GM12891 (cell line): ENCODE measurements at places on chromosomes 2 and 18.

- DNase-seq: no peak
Measured at GRCh38 chr18:45349467-45349866, 265.8 kb upstream of the SLC14A2 start.

DNA sequence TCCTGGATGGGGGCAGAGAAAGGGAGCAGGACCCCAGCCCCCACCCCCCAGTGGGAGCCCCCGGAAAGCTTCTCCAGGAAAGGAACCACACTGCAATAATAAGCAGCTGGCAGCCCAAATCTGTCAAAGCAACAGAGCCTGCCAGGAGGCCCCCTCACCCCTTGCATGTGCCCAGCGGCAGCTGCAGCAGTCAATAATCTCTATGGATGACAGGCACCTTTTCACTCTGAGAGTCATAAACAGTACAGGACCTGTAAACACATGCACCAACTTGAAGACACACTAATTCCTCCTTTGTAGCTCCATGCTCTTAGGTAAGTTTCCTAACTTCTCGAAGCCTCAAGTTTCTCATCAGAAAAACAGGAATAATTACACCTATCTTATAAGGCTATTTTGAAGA lies 26.2 kb upstream of the KDM3A start:
- no peak for DNase-seq

GRCh38 chr2:122156176-122156890 lies 400.9 kb downstream of the TSN start:
- no peak for DNase-seq

GRCh38 chr2:176125772-176126054 lies 3.2 kb downstream of the HOXD9 start:
- no peak for DNase-seq

- no peak for DNase-seq
Measured at GRCh38 chr2:180442860-180443644, 436.0 kb upstream of the CWC22 start.

DNA sequence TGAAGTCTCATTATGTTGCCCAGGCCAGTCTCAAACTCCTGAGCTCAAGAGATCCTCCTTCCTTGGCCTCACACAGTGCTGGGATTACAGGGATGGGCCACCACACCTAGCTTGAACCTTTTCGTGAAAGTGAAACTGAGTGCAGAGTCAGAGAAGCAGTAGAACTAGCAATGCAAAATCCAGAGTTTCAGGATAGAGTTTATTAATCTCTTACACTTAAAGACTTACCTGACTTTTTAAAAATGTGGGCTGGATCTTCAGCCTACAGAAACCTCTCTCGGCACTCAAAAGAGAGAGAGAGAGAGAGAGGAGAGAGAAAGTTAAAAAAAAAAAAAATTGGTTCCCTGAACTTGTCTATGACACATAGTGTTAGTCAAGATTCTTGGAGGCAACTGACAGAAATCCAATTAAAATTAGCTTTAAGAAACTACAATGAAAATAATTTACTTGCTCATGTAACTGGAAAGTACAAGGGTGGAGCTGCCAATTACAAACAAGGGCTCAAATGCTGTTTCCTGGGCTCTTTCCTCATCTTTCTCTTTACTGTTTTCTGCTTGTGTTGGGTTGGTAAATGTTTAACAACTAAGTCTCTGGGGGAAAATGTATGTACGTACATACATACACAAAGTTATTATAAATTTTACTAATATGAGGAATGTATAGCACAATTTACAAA lies 98.1 kb upstream of the CERS6 start:
- DNase-seq: no peak

GRCh38 chr2:145644820-145645302 lies 1124.9 kb upstream of the ZEB2 start:
- DNase-seq: peak; percentile 0

- DNase-seq: no peak
Measured at GRCh38 chr2:234958311-234958710, 6.5 kb downstream of the SH3BP4 start.

DNA sequence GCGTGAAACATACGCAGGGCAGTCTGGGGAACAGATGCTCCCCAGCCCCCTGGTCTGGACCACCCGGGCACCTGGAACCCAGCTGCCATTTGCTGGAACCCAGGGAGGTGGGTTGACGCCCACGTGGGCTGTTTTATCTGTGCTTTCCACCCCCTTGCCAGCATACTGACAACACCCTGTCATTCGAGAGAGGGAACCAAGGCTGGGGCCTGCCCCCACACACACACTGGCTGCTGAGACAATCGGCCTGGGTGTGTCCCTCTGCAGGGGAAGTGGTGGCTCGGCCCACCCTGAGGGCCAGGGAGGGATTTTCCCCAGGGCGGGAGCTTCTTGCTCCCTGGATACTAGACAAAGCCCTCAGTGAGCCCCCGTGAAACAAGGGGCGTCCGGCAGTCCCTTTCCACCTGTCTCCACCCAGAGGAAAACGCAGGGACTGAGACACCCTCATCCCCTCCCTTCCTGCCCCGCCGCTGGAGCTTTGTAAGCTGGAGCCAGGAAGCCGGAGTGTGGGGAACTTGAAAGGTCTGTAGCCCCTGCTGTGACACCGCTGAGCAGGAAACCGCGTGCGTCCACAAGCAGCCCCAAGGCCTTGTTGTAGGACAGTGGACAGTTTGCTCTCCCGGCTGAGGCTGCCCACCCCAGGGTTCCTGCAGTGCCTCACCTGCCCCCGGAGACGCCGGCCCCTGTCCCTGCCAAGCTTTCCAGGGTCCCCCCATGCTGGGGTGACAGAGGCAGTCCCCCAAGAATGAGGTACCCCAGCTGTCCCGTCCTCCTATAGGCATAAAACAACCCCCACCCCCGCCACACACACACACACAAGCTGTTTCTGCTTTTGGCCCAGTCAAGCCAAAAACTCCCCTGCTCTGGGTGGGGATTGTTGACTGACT lies 14.1 kb upstream of the KLF11 start:
- peak; percentile 66 for DNase-seq

- no peak for DNase-seq
Measured at GRCh38 chr2:127097471-127097765, 9.5 kb downstream of the BIN1 start.

GRCh38 chr2:40213619-40214018 lies 238.3 kb downstream of the SLC8A1 start:
- DNase-seq: no peak

DNA sequence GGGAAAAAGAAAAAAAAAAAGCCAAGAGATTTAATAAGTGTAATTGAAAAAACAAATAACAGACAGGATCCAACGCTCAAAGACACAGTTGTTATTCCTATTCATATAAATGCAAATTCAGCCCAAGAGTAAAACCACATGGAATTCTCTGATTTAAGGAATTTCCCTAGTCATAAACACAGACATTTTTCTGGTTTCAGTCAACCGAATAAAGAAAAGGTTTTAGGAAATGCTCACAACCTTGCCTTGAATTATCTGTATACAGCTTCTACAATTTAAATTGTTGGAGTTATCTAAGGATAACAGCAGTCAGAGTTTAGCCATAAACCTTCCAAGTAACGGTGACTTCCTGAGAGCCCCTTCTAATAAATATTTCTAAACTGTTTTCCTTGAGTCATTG lies 122.7 kb downstream of the VWC2L start:
- DNase-seq: no peak

DNA sequence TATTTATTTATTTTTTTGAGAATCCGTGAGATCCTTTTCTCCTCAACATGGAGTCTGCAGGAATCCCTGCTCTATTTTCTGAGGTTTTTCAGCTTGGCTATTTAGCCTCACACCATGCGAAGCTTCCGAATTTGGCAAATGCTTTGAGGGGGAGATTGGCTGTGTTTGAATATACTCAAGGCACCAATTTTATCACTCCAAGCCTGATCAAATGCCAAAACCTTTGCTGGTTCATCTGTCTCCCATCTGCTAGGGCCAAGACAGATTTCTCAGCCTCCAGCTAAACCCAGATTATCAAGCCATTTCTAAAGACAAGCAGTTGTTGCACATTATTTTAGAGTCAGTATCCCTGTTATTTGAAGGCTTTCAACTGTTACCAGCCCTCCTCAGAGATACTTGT lies 295.7 kb downstream of the XIRP2 start:
- DNase-seq: no peak

DNA sequence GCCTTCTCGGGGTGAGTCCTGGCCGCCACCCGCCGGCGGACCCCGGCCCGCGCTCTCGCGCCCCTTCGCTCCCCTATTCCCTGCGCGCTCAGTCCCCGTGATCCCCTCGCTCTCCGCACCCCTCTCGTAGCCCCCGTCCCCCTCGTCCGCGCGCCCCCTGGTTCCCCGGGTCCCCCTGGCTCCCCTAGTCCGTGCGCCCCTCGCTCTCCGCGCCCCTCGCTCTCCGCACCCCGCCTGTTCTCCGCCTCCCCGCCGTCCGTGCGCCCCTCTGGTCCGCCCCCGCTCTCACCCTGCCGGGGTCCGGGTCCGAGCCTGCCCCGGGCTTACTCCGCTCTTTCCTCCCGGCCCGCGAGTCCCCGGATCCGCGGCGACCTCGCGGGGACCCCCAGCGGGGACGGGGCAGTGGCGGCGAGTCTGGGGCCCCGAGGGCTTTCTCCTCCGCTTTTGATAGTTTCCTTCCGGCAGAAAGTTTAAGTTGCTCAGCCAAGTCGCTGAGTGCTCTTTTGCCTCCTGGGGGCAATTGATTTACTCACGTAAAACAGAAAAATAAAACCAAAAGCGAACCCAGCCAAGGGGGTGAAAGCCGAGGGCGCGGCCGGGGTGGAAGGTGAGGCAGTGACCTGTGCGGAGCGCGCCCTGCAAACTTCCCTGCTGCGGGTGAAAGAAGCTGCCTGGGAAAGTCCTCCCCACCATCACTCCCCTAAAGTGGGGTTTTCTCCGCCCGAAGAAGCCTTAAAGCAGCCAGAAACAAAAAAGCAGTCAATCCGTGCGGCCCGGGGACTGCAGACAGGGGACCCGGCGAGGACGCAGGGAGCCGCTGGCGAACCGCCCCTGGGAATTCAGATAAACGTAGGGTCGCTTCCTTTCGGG lies 568 bp downstream of the RAB31 start:
- no peak for DNase-seq

- no peak for DNase-seq
Measured at GRCh38 chr2:48258481-48259149, 271.3 kb upstream of the STON1 start.

GRCh38 chr2:200086911-200087310 lies 131.5 kb downstream of the MAIP1 start:
- no peak for DNase-seq

- DNase-seq: no peak
Measured at GRCh38 chr2:66447677-66448076, 12.8 kb downstream of the MEIS1 start.

- DNase-seq: no peak
Measured at GRCh38 chr18:3624546-3624934, 174.6 kb downstream of the TGIF1 start.

- DNase-seq: no peak
Measured at GRCh38 chr18:36680042-36680441, 148.8 kb downstream of the TPGS2 start.

- DNase-seq: no peak
Measured at GRCh38 chr18:39764873-39765272, 2190.2 kb upstream of the PIK3C3 start.

DNA sequence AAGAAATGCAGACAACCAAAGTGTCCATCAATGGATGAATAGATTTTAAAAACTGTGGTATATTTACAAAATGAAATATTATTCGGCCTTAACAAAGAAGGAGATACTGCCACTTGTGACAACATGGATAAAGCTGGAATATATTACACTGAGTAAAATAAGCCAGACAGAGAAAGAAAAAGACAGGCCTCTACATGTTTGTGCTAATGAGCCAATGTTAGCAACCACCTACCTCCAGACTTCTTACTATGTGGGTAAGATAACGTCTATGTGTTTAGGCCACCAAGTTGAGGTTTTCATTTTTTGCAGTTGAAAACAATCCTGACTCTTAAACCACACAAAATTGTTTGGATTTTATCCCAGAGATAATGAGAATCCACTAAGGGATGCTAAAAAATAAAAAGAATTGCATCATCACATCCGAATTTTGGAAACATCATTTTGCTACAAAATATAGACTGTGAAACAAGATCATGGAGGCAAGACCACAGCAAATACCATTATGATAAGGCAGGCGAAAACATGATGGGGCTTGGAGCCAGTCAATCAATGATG lies 47.0 kb downstream of the EVA1A start:
- DNase-seq: no peak

- no peak for DNase-seq
Measured at GRCh38 chr2:9556121-9556743, 602 bp upstream of the ADAM17 start.

DNA sequence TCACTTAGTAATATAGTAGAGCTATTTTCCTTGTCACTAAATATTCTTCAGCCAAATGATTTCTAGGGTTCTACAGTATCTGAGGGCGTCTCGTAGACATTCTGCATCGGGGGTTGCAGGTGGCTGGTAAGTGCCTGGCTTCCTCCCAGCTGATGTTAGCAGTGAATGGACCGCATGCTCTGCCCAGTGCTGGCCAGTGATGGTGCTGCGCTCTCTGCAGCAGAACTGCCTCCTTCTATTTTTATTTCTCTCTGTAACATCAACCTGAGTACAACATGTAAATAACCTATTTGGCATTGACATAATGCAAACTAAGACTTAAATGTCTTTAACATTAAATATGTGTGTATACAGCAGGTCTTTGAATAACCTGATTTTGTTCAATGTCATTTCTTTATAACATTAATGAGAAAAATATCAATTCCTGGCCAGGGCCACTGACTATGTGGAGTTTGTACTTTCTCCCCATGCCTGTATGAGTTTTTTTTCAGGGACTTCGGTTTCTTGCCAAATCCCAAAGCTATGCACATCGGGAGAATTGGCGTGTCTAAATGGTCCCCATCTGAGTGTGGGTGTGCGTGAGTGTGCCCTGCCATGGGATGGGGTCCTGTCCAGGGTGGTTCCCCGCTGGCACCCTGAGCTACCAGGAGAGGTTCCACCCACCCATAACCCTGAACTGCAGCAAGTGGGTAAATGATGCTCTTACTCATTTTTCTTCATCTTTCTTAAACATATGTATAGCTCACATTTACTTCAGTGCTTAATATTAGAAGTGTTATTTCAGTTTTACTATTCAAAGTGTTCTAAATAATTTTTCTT lies 278.2 kb upstream of the EPAS1 start:
- no peak for DNase-seq

DNA sequence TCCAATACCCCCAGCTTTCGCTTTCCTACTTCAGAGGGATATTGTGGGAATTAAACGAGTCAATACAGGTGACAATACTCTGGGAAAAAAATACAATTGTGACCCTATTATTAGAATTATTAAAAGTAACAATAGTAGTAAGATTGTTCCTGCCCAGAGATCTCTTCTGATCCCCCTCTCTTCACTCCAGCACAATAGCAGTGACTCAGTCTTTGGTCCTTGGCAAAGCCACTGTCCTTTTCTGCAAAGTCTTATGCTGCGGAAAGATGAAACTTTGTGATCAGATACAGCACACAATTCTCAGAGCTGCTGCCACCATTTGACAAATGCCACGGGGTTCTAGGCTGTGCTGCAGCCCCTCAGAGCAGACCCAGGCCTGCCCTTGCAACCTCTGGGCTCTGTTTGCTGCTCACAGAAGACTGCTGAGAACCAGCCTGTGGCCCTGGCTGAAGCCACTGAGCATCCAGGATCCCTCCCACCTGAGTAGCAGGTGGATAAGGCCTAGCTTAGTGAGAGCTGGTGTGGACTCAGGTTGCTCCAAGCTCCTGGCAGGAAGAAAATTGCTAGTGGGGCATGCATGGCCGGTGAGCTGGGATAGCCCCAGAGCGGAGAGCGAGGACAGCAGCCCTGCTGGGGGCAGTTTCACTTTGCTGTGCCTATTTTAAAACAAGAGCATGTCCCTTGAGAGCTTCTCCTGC lies 60.1 kb upstream of the ROCK2 start:
- DNase-seq: no peak

- no peak for DNase-seq
Measured at GRCh38 chr2:156182132-156182531, 150.4 kb downstream of the NR4A2 start.

GRCh38 chr2:50614056-50614455 lies 417.9 kb downstream of the NRXN1 start:
- no peak for DNase-seq

- no peak for DNase-seq
Measured at GRCh38 chr2:17263570-17263968, 254.7 kb downstream of the RAD51AP2 start.
